RWPE2 (cell line): ENCODE measurements at places on chromosomes 3 and 15.

- no peak for DNase-seq
These were observed 63.6 kb upstream of the MEF2A start for GRCh38 chr15:99502182-99502581.

DNA sequence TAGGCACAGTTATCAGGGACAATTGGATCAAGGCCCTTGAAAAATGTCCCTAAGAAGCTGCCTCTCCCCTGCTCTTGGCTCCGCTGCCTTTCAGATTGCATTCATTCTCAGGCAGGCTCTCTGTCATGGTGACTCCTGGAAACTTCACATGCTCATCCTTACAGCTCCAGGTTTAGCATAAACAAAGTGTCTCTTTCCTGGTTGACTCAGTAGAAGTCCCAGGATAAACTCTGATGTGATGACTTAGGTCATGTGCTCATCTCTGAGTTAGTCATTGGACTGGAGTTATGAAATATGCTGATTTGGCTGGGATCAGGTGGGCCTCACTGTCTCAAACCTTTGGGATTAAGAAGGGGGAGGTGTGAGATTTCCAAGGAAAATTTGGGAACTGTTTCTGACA lies 243.8 kb downstream of the ZNF621 start:
- no peak for DNase-seq

GRCh38 chr15:65653341-65653740 lies 31.6 kb downstream of the SLC24A1 start:
- no peak for DNase-seq

GRCh38 chr3:126170073-126170777 lies 10.2 kb downstream of the ALDH1L1 start:
- no peak for DNase-seq

DNA sequence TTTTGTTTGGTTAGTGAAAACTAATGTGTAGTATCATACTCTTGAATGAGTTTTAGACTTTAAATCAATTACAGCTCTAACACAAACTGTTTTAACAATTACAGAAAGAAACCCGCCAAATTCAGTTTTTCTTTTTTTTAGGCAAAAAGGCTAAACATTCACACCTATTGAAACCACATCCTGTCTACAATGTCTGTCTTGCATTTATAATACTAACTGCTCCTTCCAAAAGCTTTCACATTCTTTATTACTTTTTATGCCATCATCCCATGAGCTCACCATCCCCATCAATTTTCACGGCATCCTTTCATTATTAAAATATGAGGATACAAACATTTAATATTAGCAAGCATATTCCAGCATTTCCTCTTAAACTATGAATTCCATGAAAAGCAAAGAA lies 593.3 kb downstream of the FOXP1 start:
- DNase-seq: no peak

DNA sequence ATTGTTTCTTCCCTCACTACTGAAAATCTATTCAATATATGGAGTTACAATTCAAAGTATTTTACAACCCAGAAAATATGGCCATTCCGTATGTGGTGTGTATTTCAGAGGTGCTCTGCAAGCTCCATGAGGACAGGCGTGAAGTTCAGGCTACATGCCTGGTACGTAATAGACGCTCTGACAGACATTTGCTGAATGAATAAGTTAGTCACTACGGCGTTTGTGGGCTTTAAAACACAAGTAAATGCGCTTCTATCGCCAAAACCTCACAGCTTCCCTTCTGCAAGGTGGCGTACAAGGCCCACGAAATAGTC lies 701 bp upstream of the TIPARP start:
- DNase-seq: no peak

- no peak for DNase-seq
These were observed 280.2 kb upstream of the C2CD4B start for GRCh38 chr15:62445244-62445643.

- DNase-seq: no peak
These were observed 206.3 kb upstream of the PRICKLE2 start for GRCh38 chr3:64431526-64432091.

- no peak for DNase-seq
These were observed 153.5 kb downstream of the MECOM start for GRCh38 chr3:169509780-169510692.

GRCh38 chr3:52696830-52697631 lies 8.6 kb downstream of the GLT8D1 start:
- no peak for DNase-seq

DNA sequence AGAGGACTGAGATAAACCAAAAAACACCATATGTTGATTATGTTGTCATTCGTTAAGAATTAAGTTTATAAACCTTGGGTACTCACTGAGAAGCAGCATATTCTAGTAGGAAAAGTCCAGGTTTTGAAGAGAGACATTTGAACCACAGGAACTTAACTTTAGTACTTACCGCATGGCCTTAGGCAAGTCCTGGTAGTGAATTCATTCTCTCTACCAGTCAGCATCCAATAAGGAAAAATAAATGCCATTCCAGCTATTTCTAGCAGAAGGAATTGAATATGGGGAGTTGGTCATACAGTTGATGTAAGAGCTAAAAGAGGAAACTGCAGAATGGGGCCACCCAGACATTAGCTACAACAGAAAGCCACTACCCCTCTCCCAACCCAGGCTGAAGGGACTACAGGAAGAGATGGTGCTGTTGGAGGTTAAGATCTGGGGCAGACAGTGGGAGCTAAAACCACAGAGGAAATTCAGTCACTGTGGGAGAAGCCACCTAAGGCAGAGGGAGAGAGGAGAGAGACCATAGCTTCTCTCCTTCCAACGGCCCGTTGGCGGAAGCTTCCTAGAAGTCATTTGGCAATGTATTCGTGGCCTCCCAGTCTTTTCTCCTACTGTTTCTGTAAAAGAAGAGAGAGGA lies 133.8 kb upstream of the RARB start:
- no peak for DNase-seq

DNA sequence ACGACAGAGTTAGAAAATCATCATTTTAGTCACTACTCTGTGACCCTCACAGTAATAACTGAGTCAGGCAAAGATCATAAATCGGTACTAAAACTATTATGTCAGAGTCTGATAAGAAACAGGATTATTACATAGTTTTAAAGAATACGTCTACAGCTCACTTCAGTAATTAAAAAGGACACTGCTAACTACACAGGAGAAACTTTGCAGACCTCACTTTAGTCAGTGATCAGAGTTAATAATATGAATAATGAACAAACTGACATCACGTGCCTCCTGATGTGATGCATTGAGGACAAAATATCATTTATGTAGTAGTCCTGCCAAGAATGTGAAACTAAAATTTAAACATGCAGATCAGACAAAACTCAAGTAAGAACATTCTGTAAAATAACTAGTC lies 162.2 kb downstream of the PCCB start:
- DNase-seq: no peak

GRCh38 chr15:98745179-98745578 lies 96.8 kb downstream of the IGF1R start:
- DNase-seq: no peak
